ENCODE measurements at places on chromosomes 5 and 9.

- DNase-seq: no peak
Measured at GRCh38 chr5:171633776-171634470, 151.7 kb upstream of the SMIM23 start.

- DNase-seq: no peak
Measured at GRCh38 chr5:39570403-39571027, 145.7 kb upstream of the DAB2 start.

DNA sequence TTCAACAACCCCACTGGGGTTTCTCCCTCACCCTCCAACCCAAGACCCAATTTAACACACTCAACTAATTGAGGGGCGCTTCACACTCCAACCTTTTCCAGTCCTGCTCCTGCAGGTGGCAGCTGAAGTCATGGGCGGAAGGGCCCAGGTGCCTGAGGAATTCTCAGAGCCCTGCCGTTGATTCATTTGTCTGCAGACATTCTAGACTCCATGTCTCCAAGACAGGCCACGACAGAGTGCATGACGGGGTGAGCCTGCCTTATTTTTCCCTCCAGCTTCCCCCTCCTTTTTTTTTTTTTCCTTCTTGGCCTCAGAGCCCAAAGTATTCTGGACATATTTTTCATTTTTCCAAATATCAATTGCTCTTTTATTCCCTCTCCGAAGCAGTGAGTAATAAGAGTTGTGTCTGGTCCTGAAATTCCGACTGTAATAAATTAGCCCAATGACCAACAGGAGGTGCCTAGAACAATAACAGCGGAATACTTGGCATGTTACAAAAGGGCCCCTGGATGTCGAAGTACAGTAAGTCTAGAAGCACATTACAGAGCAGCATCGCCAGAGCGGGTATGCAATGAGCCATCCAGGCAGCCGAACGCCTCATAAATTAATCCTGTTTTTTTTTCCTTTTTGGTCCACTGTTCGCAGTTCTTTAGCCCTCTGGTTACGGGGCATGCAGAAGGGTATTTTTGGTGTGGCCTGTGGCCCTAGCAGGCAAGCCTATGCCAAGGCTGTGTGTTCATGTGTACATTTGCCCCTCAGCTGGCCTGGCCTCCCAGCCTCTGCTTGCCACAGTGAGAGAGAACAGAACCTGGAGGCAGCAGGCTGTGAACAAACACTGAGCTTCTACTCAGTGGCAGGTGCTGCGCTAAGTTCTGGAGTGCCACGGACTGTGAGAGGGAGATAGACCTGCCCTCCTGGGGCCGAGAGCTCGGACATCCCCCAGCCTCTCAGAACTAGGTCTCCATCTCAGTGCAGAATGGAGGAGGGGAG lies 8.6 kb upstream of the SMIM23 start:
- DNase-seq: no peak

GRCh38 chr5:59351076-59351794 lies 542.3 kb downstream of the PDE4D start:
- no peak for DNase-seq

GRCh38 chr5:1108865-1109174 lies 3.0 kb downstream of the SLC12A7 start:
- DNase-seq: no peak

- DNase-seq: no peak
Measured at GRCh38 chr9:74035786-74036185, 461.3 kb upstream of the RORB start.

DNA sequence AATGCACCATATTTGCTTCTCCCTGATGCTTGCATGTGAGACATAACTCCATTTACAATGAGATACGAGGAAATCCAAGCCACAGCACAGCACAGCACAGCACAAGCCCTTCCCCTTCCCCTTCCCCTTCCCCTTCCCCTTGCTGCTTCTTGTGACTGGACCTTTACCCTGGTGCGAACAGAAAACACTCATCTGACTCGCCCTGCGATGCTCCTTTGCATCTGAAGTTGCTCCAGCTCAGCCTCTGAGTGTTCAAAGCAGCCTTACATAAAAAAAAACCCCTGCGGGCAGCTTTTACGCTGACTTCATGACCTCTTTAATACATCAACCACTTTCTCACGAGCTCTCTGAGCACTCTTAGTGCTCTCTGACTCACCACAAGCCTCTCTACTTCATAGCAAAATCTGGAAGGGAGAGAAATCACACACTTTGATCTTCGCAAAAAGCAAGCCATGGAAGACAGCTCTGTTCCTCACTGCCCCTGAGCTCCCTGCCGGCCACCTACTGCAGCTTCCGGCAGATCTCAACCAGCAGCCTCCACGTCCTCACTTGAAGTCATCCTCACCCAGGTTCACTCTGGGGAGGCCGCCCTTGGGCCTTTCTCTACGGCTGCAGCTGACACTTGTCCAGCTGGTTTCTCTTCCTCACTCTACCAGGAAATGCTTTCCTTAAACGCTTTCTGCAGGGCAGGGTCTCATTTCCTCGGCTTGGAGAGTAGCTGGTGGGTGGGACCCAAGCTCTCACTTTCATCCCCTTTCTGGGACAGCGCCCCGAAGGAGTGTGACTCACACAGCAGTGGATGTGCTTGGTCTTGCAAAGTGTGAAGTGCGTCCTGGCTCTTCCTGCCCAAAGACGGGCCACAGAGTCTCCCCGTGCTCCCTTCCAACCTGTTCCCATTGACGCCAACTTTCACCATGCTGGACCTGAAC lies 5.3 kb downstream of the SLC34A1 start:
- DNase-seq: no peak

- no peak for DNase-seq
Measured at GRCh38 chr5:179912386-179912785, 4.7 kb upstream of the TBC1D9B start.

DNA sequence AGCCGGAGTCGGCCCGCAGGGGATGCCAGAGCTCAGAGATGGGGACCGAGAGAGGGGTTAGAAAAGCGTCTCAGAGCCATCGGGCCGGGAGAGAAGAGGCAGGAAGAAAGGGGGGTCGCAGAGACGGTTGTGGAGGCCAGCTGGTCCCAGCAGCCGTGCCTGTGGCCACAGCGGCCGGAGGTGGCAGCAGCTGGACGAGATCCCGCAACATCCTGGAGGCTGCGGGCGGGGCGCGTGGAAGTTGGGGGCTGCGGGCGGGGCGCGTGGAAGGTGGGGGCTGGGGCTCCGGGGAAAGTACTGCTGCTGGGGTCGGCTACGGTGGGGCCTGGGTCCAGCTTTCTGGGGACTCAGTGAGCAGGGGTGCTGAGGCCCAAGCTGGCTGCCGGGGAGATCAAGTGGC lies 34.4 kb upstream of the EGFL7 start:
- DNase-seq: peak; percentile 7

- peak; percentile 64 for DNase-seq
Measured at GRCh38 chr9:128523199-128523925, 18.8 kb downstream of the GLE1 start.

GRCh38 chr5:154410786-154411185 lies 35.0 kb upstream of the SAP30L start:
- no peak for DNase-seq

DNA sequence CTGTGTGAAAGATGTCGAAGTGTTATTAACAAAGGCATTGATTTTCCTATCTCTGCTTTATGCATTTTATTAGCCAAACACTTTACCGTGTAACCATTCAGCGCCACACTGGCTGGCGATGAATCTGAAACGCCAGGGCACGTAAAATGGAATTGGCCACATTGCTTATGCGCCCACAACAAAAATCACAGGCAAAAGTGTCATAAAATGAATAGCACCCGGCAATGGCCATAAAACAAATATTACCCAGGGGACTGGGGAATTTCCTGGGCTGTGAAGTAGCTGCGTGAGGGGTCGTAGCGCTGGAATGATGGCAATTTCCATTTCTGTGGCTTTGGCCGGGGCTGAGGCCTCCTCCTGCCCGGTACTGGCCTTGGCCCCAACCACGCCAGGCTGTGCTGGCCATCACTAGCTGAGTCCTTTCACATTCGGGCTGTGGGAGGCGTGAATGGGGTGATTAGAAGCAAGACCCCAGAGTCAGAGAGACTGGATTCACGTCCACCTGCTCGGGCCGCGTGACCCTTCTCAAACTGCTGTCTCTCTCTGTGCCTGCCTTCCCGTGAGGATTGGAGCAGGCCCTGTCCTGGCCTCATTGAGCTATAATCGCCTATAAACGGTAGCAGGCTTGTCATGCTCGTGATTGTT lies 254.5 kb downstream of the PBX3 start:
- DNase-seq: no peak

DNA sequence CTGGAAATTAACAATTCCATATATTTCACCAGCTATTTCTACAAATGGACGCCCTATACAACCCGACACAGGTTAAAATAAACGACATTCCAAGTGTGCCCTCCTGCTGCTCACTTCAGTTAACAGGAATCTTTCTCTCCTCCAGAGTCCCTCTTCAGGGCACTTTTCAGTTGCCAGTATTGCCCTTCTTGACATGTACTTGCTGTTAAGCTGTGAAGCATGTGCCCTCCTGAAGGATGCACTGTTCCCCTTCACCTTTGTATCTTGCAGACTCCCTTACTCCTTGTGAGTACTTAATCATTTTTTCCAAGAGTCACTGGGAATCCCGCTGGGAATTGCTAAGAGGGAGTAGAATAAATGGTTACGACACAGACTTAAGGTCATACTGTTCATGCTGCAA lies 364.1 kb downstream of the CTNND2 start:
- no peak for DNase-seq

DNA sequence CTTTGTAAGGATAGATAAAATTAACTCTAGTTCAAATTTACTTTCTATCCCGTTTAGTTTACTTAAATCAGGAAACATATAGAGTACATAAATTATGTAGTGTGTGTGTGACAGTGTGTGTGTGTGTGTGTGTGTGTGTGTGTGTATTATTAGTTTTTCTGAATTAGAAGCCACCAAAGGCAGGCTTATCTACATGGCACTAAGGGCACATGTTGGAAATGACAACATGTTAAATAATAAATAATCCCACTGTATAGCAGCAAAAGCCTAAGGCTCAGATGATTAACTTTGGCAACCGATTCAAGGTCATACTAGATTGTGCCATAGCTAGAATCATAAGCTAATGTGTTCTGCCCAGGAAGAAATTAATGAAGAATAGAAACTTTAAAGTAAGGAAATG lies 54.6 kb downstream of the MEGF9 start:
- DNase-seq: no peak

DNA sequence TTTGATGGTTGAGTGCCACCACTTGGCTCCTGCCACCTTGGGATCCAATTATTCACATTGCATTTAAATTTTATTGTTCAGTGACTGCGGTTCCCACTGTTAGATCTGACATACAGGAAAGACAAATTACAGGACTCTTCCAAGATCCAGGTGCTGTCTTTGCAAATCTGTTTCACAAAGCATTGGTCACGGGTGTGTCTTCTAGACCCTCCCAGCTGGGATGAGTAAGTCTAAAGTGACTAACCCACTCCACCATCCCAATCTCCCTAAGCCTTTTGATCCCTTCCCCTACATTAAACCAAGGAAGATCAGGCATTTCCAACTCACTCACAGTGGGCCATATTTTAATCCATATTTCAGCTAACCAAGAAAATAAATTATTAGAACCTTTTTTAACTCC lies 1016.3 kb upstream of the CTNND2 start:
- DNase-seq: no peak

DNA sequence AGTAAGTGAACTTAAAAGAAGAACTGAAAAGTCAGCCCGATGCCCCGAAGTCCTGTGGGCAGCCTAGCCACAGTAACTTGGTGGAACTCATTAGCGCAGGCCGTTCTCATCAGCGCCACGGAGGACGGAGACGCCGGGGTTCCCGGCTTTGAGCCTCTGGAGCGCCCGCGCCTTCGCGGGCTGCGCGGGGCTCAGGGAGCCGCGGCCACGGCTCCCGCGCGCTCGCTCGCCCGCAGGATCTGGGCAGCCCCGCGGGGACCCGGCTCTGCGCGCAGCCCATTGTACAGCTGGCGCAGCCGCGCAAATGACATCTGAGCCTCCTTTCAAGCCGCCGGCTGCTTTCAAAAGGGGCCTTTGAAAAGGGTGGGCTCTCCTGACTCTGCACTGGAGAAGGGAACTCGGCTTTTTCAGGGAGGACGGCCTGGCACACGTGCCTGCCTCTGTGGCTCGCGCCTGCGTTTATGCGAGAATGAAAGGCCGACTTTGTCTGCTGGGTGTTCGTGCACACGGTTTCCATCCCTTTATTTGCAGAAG lies 40.7 kb downstream of the TLR4 start:
- DNase-seq: no peak

DNA sequence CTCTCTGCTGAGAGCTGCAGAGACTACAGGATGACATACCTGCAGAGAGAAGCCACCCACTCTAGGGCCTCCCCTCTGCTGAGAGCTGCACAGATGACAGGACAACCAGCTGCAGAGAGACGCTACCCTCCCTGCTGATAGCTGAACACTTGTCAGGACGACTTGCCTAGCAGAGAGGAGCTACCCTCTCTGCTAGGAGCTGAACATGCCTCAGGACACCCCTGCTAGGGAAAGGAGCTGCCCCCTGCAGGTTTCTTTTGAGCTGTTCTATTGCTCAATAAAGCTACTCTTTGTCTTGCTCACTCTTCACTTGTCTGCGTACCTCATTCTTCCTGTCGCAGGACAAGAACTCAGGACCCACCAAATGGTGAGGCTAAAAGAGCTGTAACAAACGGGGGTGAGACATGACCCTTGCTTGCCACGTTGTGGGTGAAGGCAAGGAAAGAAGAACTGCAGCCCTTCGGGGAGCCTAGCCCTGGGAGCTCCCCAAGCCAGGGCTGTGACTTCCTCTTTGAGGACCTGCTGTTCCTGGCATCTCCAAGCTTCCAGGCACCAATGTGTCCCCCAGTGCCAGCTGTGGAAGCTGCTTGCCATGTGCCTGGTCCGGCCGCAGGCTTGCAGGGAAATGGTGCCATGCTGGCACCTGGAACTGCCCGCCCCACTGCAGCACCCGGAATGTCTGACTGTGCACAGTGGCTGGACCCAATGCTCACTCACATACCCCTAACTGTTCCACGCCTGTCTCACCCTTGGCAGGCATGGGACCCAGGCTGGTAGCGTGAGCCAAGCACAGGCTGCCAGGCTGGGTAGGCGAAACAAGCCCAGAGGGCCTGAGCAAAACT lies 5.1 kb upstream of the TESK1 start:
- DNase-seq: no peak

GRCh38 chr9:16611983-16612382 lies 258.5 kb downstream of the BNC2 start:
- DNase-seq: no peak

- DNase-seq: no peak
Measured at GRCh38 chr5:42801516-42802166, 10.1 kb downstream of the SELENOP start.

DNA sequence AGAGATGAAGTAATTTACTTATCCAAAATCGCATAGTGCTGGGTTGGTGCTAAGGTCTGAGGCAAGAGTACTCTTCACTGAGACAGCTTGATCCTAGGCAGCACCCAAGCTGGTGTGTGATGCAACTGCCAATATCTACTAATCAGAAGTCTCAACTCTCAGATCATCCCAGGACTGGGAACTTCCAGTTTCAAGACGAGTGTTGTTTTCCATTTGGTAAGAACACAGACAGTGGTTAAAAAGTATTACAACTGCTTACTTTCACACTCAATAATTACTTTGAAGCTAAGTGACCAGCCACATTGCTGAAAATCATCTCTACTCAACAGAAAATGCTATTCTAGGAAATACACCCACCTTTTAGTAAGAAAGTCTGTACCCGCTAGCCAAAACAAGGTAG lies 45.3 kb downstream of the FBXW11 start:
- DNase-seq: no peak

Data from WERI-Rb-1 (cell line).